ENCODE measurements at places on chromosomes 3 and 15.
A peak's percentile ranks its signal among the peaks of the same experiment; 100 is the strongest.

DNA sequence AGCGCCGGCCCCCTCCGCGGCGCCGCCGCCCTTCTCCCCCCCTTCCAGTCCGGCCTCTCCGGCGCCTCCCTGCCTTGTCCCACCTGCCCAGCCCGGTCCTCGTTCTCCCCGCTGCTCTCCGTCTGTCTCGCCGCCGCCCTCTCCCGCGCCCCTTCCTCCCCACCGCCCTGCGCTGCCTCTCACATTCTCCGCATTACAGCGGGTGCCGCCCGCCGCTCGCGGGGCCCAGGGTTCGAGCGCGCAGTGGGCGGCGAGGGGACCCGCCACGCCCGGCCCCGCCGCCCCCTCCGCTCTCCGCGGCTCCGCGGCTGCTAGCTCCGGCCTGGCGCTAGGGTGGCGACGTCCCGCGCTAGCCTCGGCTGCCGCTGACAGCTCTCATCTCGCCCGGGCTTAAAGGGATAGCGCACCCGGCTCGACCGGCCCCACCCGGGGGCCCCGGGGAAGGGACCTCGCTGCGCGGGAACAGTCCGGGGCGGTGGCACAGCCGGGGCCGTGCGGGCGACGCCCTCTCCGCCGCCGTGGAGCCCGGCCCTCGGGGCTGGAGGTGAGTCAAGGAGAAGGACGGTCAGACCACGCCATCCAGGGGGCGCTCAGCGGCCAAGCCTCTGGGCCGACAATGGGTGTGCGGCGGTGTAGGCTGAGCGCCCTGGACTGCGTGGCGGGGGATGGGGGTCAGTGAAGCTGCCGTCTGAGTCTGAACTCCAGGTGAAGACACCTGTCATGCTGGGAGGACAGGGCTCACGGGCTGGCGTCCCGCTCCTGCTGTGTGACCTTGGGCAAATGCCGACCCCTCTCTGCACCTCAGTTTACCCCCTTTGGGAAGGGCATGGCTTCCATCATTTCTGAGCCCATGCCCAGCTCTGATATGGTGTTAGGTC, 187.4 kb upstream of the LINGO1 start:
- DNase-seq = peak; percentile 53

GRCh38 chr3:147618691-147619090, 209.5 kb downstream of the ZIC1 start:
- DNase-seq = no peak

- no peak for DNase-seq
Observed at GRCh38 chr3:111923806-111924205, 55.0 kb upstream of the ABHD10 start.

GRCh38 chr15:31308185-31308639, 18.4 kb upstream of the KLF13 start:
- no peak for DNase-seq

DNA sequence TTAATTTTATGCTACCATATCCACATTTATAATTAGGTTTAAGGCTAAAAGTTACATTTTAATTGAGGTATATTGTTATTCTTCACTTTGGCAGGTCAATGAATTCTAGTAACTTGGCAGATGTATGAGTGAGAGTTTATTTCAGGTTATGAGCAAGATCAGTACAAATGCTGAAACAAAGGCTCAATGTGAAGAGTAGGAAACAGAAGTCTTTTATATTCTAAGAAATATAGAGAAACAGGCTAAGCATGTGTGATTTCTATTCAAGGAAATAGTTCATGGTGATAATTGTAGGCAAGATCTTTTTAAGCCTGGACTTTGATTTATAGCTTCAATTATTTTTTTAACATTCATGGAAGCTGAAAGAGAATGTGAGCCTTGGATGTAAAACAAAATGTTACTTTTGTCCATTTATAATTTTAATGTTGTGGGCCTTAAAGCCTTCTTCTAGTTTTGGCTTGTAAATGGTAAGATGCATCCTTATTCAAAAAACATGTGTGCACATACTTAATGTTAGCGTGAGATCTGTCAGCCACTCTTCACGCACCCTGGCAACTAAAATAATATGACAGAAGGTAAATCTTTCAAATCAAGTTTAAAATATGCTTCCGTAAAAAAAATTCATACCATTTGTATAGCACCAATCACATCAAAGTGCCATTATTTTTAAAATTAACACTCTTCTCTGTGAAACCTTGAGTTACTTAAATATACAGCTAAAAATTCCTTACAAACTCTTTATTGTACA, 22.8 kb upstream of the OSTN start:
- DNase-seq = no peak

GRCh38 chr3:13280811-13281506, 139.2 kb downstream of the NUP210 start:
- peak; percentile 45 for DNase-seq

- DNase-seq = no peak
Observed at GRCh38 chr15:67125589-67126502, 60.4 kb downstream of the SMAD3 start.
